GOT3 (cell line): ENCODE measurements at places on chromosomes 2 and 18.

GRCh38 chr2:239283288-239283945, 117.4 kb downstream of the HDAC4 start:
- DNase-seq = no peak

GRCh38 chr2:27849558-27850205, 40.5 kb downstream of the RBKS start:
- DNase-seq = no peak

- DNase-seq = no peak
These were observed 20.1 kb upstream of the TEX51 start for GRCh38 chr2:126878601-126879000.

DNA sequence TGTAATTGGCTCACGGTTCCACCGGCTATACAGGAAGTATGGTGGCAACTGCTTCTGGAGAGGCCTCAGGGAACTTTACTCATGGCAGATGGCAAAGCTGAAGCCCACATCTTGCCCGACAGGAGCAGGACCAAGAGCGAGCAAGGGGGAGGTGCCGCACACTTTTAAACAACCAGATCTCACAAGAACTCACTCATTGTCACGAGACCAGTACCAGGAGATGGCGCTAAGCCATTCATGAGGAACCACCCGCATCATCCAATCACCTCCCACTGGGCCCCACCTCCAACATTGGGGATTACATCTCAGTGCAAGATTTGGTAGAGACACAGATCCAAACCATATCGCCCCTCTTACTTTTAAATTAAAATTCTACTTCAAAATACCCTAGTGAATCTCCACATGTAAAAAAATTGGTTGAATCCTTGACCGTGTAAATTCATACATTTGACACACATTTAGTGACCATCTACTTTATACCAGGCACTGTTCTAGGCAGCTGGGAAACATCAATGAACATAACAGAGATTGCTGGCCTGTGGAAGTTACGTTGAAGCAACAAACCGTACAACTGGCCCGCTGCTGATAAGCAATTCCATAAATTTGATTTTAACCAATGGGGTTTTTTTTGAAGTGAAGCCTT, 87.6 kb downstream of the ALPK2 start:
- no peak for DNase-seq

- no peak for DNase-seq
These were observed 27.7 kb downstream of the LOXHD1 start for GRCh38 chr18:46629361-46629760.

- no peak for DNase-seq
These were observed 183.5 kb upstream of the FAM98A start for GRCh38 chr2:33782395-33783230.

DNA sequence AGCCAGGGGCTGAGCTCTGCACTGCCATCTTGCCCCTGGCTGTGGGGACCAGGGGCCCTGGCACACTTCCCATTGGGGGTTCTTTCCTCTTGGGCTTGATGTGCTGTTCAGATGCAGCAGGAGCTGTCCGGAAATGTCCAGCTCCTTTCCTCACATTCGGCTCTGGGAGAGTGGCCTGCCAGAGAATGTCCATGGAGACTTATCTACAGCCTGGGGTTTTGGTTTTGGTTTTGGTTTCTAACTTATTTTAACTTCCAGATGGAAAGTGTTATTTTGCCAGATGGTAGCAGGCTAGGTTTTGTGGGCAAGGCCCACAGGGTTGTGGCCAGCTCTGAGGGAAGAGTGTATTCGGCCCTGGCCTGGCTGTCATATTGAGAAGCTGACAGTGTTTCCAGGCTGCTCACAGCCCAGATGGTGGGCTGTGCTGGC, 177.3 kb downstream of the ANKRD30B start:
- no peak for DNase-seq

DNA sequence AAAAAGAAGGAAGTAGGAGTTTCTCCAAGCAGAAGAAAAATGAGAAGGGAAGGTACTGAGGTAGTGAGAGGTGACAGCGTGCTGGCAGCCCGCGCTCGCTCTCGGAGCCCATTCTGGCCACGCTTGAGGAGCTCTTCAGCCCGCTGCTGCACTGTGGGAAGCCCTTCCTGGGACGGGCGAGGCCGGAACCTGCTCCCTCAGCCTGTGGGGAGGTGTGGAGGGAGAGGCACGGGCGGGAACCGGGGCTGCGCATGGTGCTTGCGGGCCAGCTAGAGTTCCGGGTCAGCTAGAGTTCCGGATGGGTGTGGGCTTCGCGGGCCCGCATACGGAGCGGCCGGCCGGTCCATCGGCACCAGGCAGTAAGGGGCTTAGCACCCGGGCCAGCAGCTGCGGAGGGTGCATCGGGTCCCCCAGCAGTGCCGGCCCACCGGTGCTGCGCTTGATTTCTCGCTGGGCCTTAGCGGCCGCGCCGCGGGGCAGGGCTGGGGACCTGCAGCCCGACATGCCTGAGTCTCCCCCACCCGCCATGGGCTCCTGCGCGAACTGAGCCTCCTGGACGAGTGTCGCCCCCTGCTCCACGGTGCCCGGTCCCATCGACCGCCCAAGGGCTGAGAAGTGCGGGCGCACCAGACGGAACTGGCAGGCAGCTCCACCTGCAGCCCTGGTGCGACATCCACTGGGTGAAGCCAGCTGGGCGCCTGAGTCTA, 11.1 kb upstream of the CYS1 start:
- no peak for DNase-seq

DNA sequence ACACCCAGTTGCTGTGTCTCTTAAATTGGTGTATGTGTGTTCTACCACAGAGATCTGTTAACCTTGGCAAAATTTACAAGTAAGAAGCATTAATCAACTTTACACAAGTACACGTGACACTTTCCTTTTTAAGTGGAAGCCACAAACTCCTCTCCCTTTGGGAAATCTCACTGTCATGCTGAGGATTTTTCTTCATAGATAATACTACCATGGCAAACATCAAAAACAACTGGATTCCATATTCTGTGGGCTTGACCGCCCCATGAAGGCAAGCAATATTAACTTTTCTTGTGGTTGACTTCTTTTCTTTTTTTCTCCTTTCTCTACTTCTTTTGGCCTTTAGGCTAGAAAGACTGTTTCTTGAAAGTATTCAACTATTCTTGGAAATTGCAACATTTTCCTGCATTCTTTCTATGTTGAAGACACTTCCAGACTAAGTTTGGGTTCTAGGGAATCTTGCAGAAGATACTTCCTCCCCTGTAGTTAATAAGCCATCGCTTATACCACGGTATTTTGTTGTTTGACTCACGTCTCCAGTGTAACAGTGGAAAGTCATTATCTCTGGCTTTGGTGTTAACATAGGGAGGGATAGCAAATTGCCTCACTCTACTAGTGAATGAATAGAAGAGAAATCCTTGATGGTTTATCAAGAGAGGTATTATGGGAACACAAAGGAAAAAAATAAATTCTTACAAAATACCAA, 79.5 kb downstream of the SLC8A1 start:
- no peak for DNase-seq

GRCh38 chr2:176477336-176477735, 208.1 kb downstream of the MTX2 start:
- DNase-seq = no peak
